ENCODE measurements at places on chromosomes 13 and 19. TPM values are rescaled to one million over a fixed set of nuclear protein-coding genes. Genes with fewer than 3 reads are reported as not detected.
A peak's percentile ranks its signal among the peaks of the same experiment; 100 is the strongest.

The APLP1 gene
- 5.1 TPM for total RNA-seq

DNA sequence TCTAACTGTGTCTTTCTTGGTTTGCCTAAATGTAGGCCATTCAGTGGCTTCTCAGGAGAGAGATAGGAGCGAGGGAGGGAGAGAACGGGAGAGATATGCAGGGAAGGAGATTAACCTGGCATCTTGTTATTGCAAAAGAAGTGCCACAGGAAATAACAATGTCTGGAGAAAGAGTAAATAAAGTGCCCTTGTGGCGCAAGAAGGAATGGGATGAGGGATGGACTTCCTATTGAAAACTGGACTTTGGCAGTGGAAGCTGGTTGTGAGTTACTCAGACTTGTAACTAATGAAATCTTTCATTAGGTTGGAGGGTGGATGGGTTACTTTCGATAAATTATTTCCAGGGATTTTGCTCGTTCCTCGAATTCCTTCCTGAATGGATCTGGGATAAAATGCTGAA, 136.1 kb downstream of the LACC1 start:
- no peak for DNase-seq

The CBLC gene
- total RNA-seq, result 111 TPM

DNA sequence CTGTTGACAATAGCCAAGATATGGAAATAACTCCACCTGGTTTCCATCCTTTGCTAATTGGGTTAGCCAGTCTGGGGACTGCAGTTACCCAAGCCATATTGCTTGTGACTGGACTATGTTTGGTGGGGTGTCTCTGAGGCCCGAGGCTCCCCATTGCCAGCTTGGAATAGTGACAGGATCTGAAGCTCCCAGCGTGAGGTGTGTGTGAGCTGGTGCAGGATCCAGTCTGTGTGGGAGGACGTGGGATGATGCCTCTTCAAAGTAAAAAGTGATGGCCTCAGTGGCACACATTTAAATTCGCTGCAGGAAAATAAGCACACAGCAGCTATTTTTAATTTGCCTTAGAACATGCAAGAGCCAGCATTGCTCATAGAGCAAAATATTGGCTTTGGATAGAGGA, 75.0 kb downstream of the TEX26 start:
- no peak for DNase-seq

DNA sequence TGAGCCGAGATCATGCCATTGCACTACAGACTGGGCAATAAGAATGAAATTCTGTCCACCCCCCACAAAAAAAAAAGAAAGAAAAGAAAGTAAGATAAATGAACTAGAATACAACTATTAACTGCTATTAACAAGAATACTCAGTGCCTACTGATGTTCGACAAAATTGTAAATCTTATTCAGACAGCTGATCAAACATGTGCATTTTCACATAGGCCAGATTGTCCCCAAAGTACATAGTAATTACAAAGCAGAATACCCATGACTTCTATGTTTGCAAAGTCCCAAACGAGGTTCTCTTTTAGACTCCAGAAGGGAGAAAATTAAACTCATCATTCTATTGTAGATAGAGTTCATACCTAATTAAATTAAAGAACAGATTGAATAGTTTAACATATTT, 113.4 kb downstream of the UFM1 start:
- no peak for DNase-seq

The PODNL1 gene
- 3.3 TPM for total RNA-seq

The MISP gene
- 197 TPM for total RNA-seq

The SF3A2 gene
- total RNA-seq, result 35.8 TPM

The LRRC4B gene
- 0.37 TPM for total RNA-seq

DNA sequence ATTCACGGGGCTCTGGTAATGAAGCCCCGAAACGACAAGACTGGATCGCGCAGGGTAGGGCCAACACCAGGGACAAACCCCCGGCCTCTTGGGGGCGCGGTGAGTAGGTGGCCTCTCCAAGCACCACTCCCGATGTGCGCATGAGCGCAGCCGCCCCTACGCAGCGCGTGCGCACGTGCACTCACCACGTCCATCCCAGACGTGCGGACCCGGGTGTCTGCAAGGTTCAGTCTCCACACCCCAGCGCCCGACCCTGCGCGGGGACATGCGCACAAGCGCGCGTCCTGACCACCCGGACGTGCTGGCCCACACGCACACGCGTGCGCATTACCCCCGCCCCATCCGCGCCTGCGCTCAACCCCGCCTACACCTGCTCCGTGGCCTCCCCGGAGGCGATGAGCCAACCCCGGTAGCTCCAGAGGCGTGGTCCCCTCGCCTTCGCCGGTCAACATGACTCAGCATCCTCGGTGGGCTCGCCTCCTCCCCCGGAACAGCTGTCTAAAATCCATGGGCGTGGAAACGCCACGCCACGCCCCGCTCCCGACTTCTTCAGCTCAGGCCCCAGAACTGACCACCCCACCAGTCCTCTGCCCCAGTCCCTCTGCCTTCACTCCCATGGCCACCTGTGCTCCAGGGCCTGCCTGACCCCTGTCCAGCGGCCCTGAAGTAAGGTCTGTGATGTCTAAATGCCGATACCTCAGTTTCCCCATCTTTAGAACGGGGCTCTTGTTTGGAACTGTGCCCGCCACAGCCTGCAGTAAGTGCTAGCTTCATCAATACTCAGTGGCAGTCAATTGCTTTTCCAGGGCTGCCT, 5.6 kb upstream of the GPI start:
- DNase-seq, result peak; percentile 98

The MYBPC2 gene
- 0.41 TPM for total RNA-seq

DNA sequence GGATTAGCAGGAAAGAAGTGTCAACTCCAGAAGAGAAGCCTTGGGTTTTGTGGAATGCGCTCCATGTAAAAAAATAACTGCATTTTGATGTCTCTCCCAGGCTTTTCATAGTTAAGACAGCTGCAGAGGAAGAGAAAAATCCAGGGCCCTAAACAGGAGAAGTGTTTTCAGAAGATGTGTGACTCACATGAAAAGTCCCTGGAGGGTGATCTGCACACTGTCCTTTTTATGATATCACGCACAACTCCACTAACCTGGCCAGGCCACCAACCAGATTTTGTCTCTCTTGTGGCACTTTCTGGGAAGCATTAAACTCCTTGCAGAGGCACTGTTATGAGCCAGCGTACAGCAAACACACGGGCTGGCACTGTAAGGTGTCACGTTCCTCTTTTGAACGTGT, 267.3 kb downstream of the FGF9 start:
- DNase-seq, result no peak

The SMIM44 gene
- total RNA-seq, result 15.3 TPM

The NFIX gene
- total RNA-seq, result 53.1 TPM

- no peak for DNase-seq
Observed at GRCh38 chr19:10182076-10182475, 12.7 kb downstream of the DNMT1 start.

DNA sequence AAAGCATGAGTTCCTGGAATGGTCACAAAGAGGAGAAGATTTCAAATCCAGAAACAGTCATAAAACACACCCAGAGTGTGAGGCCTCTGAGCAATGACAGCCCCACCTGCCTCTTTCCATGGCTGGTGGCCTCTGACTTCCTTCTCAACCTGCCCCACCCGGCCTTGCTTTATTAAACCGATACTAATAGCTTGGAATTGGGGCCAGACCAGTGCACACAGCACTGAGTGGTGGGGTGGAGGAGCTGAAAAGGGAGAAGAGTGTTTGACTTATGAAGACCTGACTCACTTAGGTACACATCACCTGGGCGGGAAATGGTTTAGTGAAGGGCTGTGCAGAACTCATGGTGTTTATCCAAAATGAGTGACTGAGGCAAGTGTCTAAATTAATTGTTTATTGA, 20.7 kb upstream of the CEACAM6 start:
- DNase-seq, result peak; percentile 87

- peak; percentile 82 for DNase-seq
Observed at GRCh38 chr19:8240274-8241229, 31.4 kb downstream of the CERS4 start.

- no peak for DNase-seq
Observed at GRCh38 chr13:95224064-95224463, 77.2 kb downstream of the ABCC4 start.

The IL11 gene
- total RNA-seq, result 0.48 TPM

- DNase-seq, result peak; percentile 99
Observed at GRCh38 chr19:53196777-53197396, 3.7 kb upstream of the ZNF665 start.

- peak; percentile 41 for DNase-seq
Observed at GRCh38 chr19:31350693-31351055, 1.4 kb upstream of the TSHZ3 start.

The SMIM17 gene
- total RNA-seq, result not detected

DNA sequence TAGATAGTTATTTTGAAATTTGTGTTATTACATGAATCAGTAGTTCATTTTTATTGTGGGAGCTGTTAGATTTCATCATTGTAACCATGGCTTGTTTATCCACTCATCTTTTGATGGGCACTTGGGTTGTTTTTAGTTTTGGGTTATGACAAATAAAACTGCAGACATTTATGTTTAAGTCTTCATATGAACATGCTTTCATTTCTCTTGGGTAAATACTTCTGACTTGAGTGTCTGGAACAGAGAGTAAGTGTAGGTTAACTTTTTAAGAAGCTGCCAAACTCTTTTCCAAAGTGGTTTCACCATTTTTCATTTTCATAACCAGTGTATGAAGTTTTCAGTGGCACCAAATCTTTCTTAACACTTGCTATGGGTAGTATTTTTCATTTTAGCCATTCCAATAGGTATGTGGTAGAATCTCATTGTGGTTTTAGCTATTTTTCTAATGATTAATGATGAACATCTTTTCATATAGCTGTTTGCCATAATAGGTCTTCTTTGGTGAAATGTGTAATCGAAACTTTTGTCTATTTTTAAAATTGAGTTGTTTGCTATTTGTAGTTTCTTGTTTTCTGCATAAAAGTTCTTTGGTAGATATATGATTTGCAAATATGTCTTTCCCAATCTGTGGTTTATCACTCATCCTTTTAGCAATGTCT, 17.9 kb downstream of the SLAIN1 start:
- no peak for DNase-seq

GRCh38 chr13:67518785-67519184, 288.6 kb upstream of the PCDH9 start:
- DNase-seq, result no peak

- DNase-seq, result no peak
Observed at GRCh38 chr19:40421993-40422747, 3.6 kb downstream of the SERTAD1 start.

- no peak for DNase-seq
Observed at GRCh38 chr13:100517728-100518127, 70.9 kb downstream of the GGACT start.

The CFAP97D2 gene
- total RNA-seq, result not detected

GRCh38 chr13:23984546-23984945, 87.2 kb upstream of the C1QTNF9B start:
- DNase-seq, result no peak

- no peak for DNase-seq
Observed at GRCh38 chr19:8126008-8126407, 23.4 kb downstream of the FBN3 start.

GRCh38 chr13:49681842-49682435, 9.3 kb downstream of the EBPL start:
- no peak for DNase-seq

The ANGPTL8 gene
- total RNA-seq, result not detected

DNA sequence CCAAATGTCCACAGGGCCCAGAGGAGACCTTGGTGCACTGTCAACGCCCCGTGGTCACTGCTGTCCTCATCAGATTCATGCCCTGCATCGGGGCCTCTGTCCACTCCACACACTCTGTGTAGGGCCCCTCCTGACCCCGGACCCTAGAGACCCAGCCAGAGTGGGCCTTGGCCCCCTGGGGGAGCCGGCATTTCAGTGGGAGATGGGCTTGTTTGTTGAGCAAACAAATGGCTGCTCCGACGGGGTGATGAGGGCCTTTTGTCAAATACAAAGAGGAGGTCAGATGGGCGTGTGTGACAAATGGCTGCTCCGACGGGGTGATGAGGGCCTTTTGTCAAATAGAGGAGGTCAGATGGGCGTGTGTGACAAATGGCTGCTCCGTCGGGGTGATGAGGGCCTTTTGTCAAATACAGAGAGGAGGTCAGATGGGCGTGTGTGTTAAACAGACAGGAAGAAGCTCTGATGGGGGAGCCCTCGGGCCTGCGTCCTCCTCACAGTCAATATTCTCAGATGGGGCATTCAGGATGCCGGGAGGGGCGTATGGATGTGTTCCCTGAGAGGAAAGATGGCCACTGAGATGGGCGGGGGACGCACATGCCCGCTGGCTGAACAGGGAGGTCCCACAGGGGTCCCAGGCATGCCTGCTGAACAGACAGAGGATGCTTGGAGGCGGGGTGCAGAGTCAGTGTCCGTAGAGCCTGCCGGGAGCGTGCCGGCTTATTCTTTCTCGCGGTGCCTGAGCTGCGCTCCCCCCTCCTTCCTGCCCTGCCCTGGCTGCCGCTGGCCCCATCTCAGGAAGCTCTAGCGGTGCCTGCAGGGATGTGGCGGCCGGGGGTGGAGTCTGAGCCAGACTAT, 36.3 kb downstream of the SMIM24 start:
- DNase-seq, result no peak

The ADPRHL1 gene
- total RNA-seq, result 10.2 TPM

The ETV2 gene
- total RNA-seq, result 3.5 TPM

The ATP1A3 gene
- total RNA-seq, result 1.1 TPM

DNA sequence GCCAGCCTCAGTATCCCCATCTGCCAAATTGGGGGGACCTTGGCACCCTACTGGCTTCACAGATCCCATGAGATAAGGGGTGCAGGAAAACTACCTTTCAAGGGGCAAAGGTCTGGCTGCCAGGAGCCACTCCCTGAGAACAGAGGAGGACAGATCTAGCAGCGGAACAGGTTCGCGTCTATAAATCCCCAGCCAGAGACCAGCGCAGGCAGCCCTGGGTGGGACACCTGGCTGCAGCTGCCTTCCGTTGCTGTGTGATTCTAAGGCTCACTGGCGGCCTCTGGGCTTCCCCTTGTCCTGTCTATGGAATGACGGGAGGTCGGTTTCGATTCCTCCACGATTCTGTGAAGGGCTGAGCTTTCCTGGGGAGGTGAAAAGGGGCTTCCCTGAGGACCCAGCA, 7.3 kb downstream of the RELB start:
- DNase-seq, result peak; percentile 85

The LSM7 gene
- total RNA-seq, result 116 TPM

The MBD3L3 gene
- total RNA-seq, result not detected

The TNFSF13B gene
- total RNA-seq, result 1.1 TPM

GRCh38 chr13:39451860-39452301, 151.1 kb downstream of the LHFPL6 start:
- DNase-seq, result peak; percentile 11

- no peak for DNase-seq
Observed at GRCh38 chr19:5395556-5395955, 54.9 kb upstream of the PTPRS start.

DNA sequence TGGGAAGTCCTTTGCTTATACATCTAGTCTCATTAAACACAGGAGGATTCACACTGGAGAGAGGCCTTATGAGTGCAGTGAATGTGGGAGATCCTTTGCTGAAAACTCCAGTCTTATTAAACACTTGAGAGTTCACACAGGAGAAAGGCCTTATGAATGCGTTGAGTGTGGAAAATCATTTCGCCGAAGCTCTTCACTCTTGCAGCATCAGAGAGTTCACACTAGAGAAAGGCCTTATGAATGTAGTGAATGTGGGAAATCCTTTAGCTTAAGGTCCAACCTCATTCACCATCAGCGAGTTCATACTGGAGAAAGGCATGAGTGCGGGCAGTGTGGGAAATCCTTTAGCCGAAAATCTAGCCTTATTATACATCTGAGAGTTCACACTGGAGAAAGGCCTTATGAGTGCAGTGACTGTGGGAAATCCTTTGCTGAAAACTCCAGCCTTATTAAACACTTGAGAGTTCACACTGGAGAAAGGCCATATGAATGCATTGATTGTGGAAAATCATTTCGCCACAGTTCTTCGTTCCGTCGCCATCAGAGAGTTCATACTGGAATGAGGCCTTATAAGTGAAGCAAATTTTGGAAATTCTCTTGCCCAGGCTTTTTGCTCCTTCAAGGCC, 9.9 kb downstream of the ZNF586 start:
- no peak for DNase-seq

GRCh38 chr19:1063909-1064660, 2.9 kb upstream of the ARHGAP45 start:
- DNase-seq, result peak; percentile 38

The GPR42 gene
- total RNA-seq, result not detected

Data from transverse colon (tissue), 4 donors.